ENCODE measurements at places on chromosomes 3 and 15.

DNA sequence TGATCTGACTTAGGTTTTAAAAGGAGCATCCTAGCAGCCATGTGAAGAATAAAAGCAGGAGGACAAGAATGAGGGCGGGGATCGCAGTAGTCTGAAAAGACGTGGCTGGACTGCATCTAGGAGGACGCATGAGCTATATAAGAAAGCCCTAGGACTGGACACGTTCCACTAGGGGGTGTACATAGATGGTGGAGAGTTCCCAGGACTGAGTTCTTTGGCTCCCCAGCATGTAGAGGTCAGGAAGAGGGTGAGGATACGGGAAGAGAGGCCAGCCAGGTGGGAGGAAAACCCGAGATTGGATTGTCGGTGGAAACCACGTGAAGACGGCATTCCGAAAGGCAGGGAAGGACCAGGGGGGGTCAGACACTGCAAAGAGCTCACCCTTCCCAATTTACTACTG, 64.2 kb upstream of the CFAP161 start:
- DNase-seq, result no peak

GRCh38 chr3:11643201-11643603, 513 bp downstream of the VGLL4 start:
- no peak for DNase-seq

- no peak for DNase-seq
Observed at GRCh38 chr3:131597816-131598215, 95.0 kb upstream of the MRPL3 start.

GRCh38 chr3:64554096-64554920, 133.5 kb downstream of the ADAMTS9 start:
- DNase-seq, result no peak

GRCh38 chr3:13133471-13133981, 60.3 kb upstream of the IQSEC1 start:
- DNase-seq, result no peak

- no peak for DNase-seq
Observed at GRCh38 chr3:8595695-8596115, 48.9 kb downstream of the SSUH2 start.

GRCh38 chr15:74768771-74769342, 13.0 kb upstream of the CSK start:
- no peak for DNase-seq

DNA sequence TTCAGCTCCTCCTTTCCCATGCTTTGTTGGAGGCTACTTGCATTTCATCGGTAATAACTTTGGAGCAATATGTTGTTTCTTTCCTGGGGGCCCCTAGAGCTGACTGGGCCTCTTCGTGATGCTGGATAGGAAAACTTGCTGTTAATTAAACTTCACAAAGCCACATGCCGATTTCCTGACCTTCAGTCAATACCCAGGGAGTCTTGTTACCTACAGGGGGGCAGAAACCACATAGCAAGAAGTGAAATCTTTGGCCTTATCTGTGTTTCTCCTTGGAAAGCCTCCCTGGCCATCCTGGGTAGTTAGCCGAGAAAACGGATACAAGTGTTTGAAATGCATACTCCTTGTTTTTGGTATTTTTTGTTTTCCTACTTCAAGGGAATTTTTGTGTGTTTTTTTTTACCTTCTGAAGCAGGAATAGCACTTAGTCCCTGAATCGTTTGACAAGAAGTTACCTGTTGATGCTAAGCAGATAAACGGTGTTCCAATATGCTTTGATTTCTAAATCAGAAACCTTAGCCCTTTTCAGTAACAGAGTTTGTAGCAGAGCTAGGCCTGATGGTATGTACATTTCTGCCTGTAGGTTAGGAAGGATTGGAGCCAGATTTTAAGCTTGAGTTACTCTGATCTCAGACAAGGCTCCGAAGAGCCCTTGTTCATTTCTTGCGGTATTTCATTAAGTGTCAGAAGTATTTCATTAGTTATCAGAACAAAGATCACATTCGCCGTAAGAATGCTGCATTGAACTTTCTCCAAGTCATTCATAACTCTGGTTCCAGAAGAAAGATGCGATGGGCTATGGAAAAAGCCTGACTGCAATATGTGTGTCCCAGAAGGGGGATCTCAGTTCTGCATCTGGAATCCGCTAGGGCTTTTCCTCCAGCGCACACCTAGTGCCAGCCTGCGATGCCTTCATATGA, 111.5 kb downstream of the THSD4 start:
- no peak for DNase-seq

DNA sequence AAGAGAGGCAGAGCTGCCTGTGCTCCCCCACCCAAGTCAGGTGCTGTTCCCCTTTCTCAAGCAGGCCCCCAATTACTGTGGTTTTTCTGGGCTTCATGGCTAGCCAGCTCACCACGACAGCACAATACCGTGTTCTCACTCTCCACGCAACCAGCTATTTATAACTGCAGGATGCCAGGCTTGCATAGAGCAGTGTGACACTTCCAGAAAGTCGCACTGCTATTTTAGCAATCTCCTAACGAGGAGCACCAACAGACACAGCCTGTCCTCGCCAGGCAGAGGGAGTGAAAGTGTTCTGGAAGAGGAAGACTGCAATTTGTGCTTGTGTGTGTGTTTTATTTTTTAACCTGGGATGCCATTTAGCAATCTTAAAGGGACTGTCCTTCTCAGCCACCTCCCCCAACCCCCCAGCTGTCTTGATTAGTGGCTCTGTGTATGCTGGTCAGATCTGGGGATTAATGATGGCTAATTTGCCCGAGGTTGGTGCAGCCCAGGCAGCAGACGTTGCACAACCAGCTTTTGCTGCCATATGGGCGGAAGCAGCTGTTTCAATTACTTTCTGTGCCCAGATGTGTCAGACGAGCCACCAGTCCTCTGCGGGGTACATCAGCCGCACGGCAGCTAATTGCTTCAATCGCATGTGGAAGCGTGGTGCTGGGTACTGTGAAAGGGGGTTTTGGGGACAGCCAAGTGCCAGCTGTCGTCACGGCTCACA, 268.0 kb upstream of the ARRDC4 start:
- DNase-seq, result no peak

DNA sequence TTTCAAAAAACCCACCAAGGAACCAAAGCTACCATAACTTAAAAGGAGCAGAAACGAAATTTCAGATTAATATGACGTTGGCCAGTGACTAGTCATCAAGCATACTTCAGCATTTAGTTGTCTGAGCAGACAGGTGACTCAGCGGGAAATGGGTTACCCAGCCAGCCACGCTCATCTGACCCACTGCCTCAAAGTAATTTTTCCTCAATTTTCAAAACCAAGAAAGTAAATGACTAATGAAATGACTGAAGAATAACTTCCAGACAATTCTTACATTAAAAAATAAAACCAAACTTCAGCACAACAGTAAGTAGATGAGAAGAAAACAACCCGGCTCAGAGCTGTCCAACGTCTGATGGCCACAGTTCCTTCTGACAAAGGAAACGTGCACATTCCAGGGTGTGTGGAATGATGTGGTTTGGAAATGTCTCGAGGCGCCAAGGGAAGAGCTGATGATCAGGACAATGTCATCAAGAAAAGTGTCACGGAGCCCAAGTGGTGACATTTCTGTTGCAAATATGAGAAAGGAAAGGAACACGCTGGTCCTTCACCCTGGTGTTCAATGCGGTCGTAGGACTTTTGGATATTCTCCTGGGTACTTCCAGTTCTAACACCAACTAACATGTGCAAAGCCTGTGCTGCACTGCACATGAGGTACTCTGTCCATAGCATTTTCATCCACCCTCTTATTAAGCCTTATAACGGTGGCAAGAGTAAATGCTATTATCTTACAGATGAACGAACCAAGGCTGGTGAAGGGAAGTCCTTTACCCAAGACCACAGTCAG, 79.1 kb downstream of the FOXP1 start:
- no peak for DNase-seq

DNA sequence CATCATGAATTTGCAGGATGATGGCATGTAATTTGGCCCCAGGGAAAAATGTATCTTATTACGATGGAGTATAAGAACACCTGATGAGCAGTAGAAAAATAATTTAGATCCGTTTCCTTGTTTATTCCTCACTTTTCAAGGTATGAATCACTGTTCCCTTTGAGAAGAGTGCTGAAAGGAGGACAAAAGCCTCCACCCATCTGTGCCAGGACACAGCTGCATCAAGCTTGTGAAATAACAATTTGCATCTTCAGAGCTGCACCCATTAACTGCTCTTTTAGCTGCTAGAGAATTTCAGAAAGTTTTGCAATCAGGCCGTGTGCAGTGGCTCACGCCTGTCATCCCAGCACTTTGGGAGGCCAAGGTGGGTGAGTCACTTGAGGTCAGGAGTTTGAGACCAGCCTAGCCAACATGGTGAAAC, 9.6 kb downstream of the CLDND1 start:
- no peak for DNase-seq

DNA sequence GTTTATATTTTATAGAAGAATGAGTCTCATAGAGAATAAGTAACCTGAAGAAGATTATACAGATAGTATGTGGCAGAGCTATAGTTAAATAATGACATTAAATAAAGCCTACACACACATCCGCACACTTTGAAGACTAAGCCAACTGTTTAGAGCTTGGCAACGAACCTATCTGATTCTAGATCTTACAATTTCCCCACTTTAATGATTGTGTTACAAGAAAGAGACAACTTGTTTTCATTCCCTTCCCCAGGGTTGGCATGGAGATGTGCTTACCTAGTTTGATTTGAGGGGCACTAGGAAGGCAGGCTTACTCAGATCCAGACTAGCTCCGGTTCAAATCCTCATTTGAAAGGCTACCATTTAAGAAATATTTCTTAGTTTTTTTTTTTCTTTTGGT, 61.9 kb upstream of the CBLB start:
- DNase-seq, result no peak

DNA sequence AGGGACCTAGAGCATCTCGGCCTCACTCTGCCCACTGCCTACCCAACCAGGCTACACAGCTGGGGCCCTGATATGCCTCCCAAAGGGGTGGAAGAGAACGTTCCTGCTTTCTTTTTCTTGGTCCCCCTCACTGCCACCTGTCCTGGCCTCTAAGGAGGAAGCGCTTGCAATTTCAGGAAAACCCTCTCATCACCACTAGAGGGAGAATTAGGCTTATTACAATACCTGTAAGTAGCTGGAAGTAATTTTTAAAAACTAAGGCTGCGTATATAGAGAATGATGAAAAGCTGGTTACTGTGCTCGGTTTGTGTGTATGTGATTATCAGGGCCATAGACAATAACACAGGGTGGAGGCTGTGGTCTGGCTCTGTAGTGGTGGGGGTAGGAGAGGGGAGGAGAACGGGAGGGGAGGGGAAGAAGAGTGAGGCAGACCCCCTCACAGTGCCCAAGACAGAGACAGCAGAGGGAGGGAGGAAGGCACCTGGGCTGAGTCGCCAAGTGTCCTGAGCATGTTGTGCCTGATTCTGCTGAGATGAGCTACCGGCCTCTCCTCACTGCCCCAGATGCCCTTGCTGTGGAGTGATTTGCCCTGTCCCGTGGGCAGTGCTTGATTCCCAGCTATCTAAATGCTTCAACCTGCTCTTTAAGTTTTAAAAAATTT, 3.3 kb downstream of the GABRG3 start:
- DNase-seq, result no peak

DNA sequence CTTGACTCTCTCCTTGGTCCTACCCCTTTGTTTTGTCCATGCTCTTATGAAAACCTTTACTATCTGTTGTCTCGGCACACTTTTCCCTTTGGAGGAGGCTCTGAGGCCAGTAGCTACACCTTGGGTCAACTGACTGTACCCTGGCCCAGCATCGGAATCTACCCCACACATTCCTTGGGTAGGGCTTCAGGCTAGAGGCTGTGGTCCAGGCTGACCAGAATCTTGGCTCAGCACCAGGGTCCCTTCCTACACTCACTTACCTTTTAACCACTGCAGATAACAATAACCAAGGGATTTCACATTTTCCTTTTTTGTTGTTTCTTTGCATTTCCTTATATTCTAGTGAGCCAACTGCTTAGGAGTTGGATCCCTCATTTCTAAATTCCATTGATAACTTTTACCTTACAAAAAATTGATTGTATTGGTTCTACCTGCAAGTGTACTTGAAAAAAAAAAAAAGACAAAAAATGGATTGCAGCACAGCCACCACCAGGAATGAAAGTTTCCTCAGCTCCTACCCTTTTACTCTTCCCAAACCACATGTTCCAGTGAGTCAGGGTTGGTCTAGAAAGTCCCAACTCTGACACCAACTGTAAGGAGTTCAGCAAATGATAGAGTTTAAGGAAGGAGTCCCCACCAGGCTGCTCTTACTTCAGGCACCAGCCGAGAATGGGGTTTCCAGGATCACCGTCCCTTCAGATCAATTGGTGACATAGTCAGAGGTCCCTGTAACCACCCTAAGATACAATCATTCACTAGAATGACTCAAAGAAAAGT, 95.6 kb downstream of the FBLN2 start:
- DNase-seq, result no peak

DNA sequence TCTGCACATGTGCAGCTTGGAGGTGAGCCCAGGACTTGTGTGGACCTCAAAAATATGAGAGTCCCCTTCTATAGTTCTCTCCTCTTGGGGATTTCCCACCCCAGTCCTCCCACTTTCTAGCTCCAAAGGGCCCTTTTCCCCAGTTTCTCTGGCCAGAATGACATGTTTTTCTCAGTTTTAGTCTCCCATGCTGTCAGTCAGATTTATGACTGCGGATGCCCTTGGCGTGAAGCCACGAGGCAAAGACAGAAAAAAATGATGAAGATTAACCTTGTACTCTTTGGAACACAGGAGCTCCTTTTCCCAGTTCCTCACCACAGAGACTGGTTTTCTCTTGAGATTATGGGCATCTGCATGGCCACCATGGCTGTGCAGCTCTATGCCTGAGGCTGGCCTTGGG, 72.0 kb upstream of the TTBK2 start:
- no peak for DNase-seq

- peak; percentile 16 for DNase-seq
Observed at GRCh38 chr3:149969110-149969939, 1.4 kb downstream of the PFN2 start.

- DNase-seq, result no peak
Observed at GRCh38 chr3:58754074-58754473, 87.5 kb upstream of the FAM3D start.

GRCh38 chr15:27646531-27646930, 452.6 kb downstream of the OCA2 start:
- DNase-seq, result no peak

GRCh38 chr15:27091270-27091940, 120.4 kb downstream of the GABRG3 start:
- DNase-seq, result no peak

All from NCI-H187 treated with DMSO at 0.1 percent for 48 hours (cell line).